Posterior cingulate gyrus (tissue), 11 donors: ENCODE measurements at places on chromosomes 16 and 17.

DNA sequence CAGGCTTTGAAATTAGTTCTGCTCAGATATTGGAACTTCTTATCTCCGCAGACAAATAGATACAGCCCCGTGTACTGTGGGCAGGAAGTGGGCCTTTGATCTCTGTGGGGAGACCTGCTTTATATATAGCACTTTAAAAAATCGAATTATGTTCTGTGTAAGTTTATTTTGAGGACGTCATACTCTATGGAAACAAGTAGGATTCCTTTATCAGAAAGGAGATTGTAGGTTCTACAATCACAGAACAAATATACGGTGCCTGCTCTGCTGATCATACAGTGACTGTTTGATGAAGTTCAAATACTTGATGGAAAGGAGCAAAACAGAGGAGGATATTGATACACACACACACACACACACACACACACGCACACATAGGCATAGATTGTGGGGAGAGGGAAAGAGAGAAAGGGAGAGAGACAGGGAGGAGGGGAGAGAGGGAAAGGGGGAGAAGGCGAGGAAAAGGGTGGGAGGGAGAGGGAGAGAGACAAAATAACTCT, 14.7 kb upstream of the TMEM220 start:
- no peak for DNase-seq

- DNase-seq, result no peak
These were observed 115.6 kb upstream of the CDH5 start for GRCh38 chr16:66250686-66251431.

GRCh38 chr17:80827646-80828643, 163.7 kb upstream of the CHMP6 start:
- DNase-seq, result no peak

GRCh38 chr16:84368308-84368996, at the start of gene ATP2C2:
Gene ATP2C2, plus strand, starts transcription at chr16:84368538. Its CDS starts 78 bp downstream, at chr16:84368616.
- DNase-seq, result no peak

DNA sequence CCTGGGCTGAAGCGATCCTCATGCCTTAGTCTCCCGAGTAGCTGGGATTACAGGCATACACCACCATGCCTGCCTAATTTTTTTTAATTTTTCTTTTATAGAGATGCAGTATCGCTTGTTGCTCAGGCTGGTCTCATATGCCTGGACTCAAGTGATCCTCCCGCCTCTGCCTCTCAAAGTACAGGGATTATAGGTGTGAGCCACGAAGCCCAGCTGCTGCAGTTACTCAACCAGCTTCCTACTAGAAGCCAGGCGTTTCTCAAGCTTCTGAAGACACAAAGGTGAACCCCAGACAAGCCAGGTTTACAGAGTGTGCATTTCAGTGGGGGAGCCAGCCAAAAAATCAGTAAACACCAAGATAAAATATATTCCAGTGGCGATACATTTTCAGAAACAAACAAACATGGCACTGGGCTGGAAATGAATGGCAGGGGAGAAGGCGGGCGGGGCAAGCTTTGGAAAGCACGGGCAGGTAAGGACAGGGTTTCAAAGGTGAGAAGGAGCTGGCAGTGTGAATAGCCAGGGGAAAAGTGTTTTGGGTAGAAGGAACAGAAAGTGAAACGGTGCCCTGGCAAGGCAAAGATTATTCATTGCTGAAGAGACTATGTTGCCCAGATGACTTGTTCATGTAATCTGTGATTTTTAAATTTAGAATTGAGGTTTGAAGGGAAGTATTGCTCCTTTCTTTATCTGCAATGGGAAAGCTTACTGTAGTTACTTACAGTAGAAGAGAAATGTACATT, 471.1 kb downstream of the WWOX start:
- DNase-seq, result no peak

- no peak for DNase-seq
These were observed 94.8 kb downstream of the WSCD1 start for GRCh38 chr17:6164996-6165395.

DNA sequence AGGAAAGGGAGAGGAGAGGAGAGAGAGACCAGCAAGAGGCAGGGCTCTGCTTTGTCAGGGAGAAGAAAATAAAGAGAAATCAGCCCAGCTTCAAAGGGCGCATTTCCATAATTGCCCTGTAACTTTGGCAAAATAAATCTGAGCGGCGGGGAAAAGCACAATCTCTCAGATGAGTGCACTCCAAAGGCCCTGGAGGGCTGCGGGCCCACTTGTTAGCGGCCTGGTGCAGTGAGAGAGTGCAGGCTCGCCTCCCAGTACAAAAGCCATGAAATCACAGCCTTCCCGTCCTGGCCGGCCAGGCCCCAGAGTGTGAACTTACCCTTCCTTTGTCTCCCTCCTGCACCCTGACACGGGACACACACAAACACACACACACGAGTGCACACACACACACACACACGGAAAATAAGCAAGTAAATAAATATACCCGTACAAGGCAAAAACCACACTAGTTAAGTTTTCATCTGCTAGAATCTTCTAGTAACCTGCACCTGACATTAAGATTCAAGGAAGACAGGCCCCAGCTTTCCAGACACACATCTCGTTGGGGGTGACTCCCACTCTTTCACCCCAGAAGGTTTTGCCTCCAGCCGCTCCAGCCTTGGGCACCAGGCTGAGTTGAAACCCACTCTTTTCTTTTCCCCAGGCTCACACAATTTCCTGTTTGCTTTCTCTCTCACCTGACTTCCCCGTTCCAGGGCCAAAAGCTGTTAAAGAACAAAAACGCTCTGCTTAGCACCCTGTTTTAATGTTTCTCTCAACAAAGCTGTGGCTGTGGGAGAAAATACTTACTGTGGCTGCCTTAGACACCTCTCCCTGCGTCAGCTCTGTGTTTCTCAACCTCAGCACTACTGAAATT, 8.5 kb downstream of the IRX3 start:
- no peak for DNase-seq

- DNase-seq, result no peak
These were observed 57.9 kb downstream of the PHKB start for GRCh38 chr16:47519037-47519436.

- no peak for DNase-seq
These were observed 5.9 kb upstream of the VWA3A start for GRCh38 chr16:22086440-22086839.

DNA sequence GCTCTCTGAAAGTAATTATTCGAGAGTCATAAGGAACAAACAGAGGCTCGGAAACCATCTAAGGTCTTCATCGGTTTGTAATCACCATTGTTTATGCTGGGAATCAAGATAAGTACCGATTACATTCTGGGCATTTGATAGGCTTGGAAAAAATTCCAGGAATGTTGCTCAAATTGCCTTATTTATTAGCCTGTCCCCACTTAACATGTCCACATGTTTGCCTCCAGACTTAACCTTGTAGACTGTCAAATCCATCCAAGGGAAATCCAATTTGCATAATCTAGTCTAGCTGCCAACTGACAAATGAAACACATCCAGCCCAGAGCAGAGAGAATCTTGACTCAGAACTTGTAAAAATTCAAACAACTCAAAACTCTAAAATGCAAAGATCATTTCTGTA, 51.3 kb upstream of the TMC5 start:
- DNase-seq, result no peak

DNA sequence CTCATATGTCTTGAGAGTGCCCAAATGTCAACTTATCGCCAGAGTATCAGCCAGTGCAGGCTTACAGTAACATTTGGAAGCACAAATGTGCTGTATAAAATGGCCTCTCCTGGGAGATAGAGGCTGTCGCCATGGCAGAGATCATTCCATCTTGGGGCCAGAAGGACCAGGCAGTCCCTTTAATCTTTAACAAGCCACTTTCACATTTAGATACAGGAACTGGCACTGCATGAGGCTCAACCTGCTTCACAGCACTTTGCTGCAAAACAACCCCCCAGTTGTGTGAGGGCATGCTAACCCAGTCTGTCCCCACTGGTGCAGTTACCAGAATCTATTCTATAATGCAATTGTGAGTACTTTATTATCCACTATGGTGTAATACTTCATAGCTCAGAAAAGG, 4.7 kb upstream of the RFFL start:
- DNase-seq, result no peak

GRCh38 chr16:66308096-66308495, 58.4 kb upstream of the CDH5 start:
- no peak for DNase-seq

DNA sequence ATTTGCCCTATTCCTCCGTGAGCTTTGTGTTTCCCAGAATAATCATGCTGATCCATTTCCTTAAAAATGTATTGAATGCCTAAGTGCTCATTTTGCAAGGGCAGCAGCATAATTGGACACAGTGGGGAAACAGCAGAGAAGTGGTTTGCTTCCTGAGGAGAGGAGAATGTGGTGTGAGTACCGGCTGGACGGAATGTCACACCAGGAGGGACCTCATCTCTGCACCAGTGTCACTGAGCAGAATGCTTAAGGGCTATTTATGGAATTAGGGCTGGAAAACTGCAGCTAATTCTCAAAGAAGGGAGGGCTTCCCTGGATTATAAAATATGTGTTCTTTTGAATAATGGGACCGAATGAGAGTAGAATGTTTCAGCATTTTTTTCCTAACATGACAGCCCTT, 1100.6 kb upstream of the RBFOX1 start:
- no peak for DNase-seq

GRCh38 chr16:51450909-51451308, 299.8 kb upstream of the SALL1 start:
- DNase-seq, result no peak

DNA sequence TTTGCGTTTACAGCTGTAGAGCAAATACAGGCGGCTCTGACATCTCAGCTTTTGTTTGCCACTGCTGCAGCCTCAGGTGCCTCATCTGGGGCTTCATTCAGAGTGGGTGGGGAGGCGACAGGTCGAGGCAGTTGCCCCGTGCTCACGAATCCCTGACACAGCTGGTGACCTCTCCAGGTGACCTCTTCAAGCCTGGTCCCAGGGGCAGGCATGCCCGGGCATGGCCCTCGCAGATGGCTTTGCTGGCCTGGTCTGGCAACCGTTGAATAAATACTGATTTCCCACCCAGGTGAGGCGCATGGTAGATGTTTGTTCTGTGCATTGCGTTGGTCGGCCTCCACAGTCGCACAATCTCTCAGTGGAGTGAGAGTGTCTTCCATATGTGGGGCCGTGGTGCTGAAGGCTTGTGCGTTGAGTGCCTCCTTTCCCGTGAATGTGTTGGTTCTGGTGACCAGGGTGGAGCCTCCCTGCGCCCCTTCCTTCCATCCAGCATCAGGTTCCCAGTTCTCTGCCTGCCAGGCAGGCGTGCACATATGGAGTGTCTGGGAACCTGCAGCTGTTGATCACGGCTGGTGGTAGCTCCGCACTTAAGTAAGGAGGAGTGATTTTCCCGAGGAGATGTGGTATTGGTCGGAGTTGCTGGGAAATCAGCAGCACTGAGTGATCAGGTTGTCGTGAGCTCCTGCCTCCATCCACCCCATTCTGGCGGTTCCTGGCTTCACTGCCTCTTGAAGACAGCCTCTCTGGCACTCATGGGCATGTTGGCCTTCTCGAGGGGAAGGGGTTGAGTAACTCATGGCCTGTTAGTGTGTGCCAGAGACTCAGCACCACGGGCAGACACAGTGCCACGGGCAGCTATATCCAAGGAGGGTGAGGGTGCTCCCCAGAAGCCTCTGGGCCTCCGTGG, 149.7 kb downstream of the RPTOR start:
- no peak for DNase-seq

GRCh38 chr17:14552306-14552705, 251.4 kb downstream of the HS3ST3B1 start:
- DNase-seq, result no peak

DNA sequence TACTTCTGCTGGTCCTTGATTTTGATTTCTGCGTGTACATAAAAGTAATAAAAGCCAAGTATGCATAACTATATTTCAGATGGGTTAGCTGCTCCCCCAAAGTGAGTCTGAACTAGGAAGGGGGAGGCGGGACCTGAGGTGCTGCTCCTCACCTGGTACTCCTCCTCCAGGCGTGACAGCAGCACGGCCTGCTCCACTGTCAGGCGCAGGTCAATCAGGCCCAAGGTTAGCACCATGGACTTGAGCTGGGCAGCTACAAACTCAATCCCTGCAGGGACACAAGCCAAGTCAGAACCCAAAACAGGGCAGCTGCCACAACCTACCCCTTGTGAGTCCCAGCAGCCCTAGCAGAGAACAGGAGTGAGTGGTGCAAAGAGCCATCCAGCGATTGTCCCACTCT, 18.0 kb downstream of the ATPAF2 start:
- DNase-seq, result no peak

DNA sequence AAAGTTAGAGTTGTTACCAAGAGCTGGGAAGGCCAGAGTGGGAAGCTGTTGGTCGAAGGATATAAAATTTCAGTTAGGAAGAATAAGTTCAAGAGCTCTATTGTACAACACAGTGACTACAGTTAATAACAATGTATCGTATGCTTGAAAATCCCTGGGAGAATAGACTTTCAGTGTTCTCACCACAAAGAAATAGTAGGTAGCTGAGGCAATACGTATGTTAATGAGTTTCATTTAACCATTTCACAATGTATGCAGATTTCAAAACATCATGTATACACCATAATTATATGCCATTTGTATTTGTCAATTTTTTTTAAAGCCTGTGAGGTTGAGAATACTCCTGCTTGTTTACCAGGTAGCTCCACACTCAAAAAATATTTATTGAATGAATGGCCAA, 41.5 kb upstream of the MYOCD start:
- DNase-seq, result no peak
